ENCODE measurements at places on chromosomes 4 and X.

- no peak for DNase-seq
Measured at GRCh38 chrX:9610771-9611392, 146.0 kb downstream of the TBL1X start.

- DNase-seq = no peak
Measured at GRCh38 chr4:23388699-23389395, 501.0 kb downstream of the PPARGC1A start.

GRCh38 chr4:84733343-84734033 is 150.6 kb downstream of the CDS1 start:
- DNase-seq = no peak

GRCh38 chr4:139278485-139278884 is 1.5 kb downstream of the MGARP start:
- DNase-seq = no peak

GRCh38 chr4:815464-816146 is 10.3 kb downstream of the CPLX1 start:
- no peak for DNase-seq

DNA sequence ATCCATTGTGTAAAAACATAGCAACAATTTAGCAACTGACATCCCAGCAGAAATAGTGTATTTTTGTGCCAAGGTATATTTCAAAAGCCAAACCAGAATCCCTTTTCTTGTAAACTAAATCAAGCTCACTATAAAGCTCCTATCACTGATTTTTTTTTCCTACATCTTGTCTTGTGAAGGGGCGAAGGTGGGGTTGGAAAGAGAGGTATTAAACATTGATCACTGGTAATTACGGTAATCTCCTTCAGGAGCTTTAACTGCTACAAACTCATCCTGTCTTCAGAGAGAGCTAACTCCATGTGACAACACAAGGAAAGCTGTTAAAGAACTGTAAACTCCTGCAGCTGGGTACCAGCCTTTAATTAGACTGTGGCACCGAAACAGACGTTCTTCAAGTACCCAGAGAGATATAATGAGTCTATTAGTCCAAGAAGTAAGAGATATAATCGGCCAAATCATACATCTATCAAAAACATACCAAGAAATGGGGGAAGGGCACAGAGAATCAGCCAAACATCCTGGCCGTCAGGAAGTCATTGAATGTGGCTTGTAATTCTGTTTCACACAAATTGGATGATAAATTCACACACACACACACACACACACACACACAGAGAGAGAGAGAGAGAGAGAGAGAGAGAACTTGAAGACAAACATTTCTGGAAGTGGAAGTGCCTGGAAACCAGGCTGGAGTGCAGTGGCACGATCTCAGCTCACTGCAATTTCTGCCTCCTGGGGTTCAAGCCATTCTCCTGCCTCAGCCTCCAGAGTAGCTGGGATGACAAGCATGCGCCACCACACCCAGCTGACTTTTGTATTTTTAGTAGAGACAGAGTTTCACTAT is 111.9 kb upstream of the PPARGC1A start:
- no peak for DNase-seq

- DNase-seq = no peak
Measured at GRCh38 chr4:10534820-10535219, 77.6 kb upstream of the ZNF518B start.

DNA sequence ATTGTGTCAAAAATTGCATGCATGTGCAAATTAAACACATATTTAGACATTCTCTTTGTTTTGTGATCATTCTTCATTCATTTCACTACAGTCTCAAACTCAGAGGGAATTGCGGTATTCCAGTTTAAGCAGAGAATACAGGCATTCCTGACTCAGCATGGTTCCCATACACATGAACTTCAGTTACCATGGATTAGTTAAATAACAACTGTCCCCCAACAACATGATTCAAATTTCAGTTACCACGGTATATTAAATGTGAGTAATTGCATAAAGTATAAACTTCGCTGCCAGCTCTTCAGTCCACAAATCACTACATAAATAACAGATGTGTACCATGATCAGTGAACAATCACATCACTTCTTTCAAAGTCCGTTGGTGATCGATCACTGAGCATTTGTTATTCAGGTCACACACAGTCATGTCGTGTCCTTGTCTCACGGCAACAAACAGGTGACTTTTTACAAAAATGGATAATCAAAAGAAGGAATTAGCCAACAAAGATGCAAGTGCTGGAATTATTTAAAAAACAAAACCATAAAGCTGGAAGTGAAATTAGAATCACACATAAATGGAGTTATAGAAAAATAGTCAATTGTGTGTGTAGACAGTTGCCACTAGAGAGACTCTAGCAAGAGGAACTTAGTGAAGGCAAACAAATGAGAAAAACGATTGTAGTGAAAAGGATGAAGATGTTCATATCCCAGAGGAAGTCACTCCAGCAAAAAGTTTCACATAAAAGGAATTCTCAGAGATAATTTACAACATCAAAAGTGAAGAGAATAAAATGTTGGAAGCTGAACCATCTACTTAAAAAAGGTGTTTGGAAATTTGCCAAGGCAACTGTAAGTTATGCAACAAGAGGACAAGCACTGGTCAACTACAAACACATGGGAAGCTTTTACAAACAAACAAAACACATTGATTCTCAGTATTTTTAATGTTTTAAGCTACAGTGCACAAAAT is 138.6 kb upstream of the SMARCAD1 start:
- no peak for DNase-seq

DNA sequence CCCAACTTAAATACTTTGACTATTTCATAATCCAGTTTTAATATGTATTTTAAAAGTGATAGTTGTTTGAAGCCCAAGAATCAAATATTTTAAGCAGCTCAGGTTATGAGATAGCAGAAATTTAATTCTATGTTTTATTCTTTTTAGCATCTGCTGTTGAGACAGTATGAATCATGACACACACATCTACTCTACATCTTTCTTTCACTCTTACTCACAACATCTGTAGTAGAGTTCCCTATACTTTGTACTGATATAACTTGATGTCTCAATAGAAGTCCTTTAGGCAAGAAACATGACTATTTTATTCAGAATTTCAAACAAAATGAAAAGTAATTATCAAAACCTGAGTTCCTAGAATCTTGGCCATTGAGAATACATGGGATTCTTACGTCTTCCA is 187.9 kb upstream of the GNPDA2 start:
- no peak for DNase-seq

DNA sequence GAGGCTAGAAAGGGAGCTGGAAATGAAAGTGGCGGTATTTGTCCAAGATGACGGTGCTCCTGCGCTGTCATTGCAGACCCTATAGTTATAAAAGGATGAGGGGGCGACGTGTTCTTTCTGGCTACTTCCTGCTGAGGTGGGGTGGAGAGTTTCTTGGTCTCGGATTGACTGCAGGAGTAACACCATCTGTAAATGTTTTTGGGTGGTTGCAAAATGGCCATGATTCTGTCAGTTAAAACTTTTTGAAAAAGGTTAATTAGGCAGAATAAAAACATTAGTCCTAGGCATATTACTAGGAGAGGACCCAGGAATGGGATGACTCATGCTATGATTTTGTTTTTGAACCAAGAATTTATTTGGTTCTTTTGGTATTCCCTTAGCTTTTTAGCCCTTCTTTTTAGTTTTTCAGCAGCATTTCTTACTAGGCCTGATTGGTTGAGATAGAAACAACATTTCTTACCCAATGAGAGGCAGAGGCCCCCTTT is 53.1 kb downstream of the USP11 start:
- no peak for DNase-seq

- no peak for DNase-seq
Measured at GRCh38 chr4:32564626-32565025, 1844.5 kb downstream of the PCDH7 start.

- no peak for DNase-seq
Measured at GRCh38 chr4:951594-952468, 19.6 kb downstream of the TMEM175 start.

GRCh38 chr4:80201252-80202151 is 4.2 kb downstream of the PRDM8 start:
- DNase-seq = no peak

DNA sequence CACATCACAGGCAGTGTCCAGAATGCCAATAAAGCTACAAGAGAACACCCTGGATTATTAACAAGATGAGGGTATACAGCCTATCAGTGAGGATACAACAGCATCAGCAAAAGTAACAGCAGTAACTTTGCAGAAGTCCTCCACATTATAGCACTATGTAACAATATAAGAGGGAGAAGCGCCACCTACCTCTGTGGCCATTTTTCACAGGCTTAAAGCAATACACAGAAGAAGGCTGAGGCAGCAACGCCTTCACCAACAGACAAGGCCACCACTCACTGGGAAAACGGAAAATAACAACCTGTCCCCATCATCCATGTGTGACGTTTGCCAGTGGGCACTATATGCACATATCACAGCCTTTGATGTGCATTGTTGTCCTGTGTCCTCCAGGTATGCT is 12.5 kb downstream of the RTL8B start:
- DNase-seq = no peak

DNA sequence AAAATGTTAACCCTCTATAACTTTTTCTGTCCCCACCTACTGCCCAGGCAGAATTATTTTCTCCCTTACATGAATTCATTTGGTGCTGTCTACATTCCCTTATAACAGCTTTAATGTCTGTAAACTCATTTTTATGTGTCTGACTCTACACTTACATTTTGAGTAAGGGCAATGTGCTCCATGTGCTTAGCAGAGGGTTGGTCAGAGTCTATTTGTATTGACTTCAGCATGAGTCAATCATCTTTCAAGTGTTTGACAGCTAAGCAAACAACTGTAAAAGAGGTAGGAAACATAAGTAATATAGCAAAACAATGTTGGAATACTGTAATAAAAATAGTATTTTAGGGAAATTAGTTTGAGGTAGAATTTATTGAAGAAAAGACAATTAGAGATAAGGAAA is 6.3 kb downstream of the IL15 start:
- no peak for DNase-seq

GRCh38 chr4:125836597-125837195 is 521.9 kb downstream of the FAT4 start:
- no peak for DNase-seq

- DNase-seq = peak; percentile 22
Measured at GRCh38 chrX:78104447-78105176, 564 bp downstream of the PGK1 start.

DNA sequence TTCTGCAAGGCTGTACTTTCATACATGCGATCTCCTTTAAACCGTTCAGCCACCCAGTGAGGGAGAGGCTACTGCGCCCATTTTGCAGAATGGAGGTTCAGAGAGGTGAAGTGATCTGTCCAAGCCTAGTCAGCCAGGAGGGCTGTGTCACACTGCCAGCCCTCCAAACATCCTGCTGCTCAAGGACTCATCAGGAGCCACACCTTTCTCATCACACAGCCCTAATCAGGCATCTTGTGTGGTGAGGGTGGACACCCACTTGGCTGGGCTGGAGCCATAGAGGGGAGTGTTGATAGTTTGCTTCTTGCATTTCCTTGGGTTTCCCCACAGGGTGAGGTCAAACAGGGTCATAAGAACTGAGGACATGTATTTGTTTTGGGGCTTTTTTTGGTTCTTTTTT is 5.4 kb upstream of the CXCR3 start:
- DNase-seq = no peak

DNA sequence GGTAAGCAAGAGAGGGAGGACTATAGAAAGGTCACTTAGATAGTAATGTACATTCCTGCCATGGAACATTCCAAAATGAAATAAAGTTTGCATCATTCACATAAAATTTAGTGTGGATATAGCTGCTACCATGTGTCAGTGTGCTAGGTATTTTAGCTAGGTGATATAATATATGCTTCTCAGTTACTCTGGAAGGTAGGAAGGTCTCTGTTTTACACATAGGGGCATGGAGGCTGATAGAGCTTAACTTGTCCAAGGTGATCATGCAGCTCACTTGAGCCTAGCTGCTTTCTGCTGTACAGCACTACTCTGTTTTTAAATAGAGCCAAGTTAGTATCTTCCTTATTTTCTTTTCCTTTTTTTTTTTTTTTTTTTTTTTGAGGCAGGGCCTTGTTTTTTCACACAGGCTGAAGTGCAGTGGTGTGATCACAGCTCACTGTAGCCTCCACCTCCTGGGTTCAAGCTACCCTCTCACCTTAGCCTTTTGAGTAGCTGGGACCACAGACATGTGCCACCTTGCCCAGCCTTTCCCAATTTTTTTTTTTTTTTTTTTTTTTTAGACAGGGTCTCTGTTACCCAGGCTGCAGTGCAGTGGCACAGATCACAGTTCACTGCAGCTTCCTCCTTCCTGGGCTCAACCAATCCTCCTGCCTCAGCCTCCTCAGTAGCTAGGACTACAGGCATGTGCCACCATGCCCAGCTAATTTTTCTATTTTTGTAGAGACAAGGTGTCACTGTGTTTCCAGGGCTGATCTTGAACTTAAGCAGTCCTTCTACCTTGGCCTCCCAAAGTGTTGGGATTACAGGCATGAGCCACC is 10.4 kb downstream of the AFF1 start:
- DNase-seq = no peak

- no peak for DNase-seq
Measured at GRCh38 chrX:12403474-12404082, 265.3 kb downstream of the FRMPD4 start.

- no peak for DNase-seq
Measured at GRCh38 chr4:1365271-1366178, 18.5 kb downstream of the UVSSA start.

DNA sequence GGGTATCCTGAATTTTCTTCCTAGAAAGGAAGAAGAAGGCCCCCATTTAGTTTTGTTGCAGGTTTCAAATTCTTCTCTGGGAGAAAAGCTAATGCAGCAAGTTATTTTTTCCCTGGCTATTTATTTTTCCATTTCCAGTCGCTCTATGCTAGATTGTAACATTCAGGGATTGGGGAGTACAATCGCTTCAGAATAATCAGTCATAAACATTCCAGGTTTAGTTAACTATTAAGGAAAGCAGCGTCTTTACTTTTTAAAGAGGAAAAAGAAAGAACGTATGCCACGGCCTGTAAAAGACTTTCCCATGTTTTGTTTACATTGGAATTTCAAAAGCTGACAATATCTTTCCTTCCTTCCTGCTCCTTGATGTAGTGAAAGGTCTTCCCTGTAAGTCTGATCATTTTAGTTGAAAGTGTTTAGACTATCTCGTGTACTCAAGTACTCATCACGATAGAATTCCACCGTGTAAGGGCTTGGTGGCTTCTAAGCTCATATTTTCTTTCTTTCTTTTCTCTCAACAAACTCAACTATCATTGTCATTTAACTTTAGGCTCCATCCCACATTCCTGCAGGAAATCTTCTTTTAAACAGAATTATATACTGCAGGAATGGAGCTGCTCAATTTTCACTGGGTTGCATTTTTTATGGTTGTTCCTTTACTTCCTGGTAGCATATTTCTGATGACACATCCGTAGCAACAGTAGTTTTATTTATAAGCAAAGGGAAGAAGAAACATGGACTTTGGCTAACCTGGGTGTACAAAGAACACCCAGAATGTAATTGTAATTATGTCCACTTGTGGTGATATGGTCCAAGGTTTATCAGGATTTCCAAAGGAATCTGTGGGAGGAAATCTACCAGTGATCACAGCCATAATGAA is 213.1 kb upstream of the FAT1 start:
- DNase-seq = no peak
